LHCN-M2 (cell line): ENCODE measurements at places on chromosomes 1 and 21. TPM values are rescaled to one million over a fixed set of nuclear protein-coding genes. Genes with fewer than 3 reads are reported as not detected.

ASTN1 gene
- total RNA-seq = under 0.01 TPM in 1 of 2 replicates, not detected in the other

IGSF3 gene
- 0.98 and 1.2 TPM in 2 replicates for total RNA-seq

DYNLT5 gene
- 4.9 and 5.7 TPM in 2 replicates for total RNA-seq

CASQ1 gene
- not detected in 2 replicates for total RNA-seq

GRCh38 chr1:23911921-23912320, 1.2 kb downstream of the CNR2 start:
- no peak for DNase-seq

GRCh38 chr1:107523061-107523460, 382.2 kb downstream of the NTNG1 start:
- no peak for DNase-seq

DNA sequence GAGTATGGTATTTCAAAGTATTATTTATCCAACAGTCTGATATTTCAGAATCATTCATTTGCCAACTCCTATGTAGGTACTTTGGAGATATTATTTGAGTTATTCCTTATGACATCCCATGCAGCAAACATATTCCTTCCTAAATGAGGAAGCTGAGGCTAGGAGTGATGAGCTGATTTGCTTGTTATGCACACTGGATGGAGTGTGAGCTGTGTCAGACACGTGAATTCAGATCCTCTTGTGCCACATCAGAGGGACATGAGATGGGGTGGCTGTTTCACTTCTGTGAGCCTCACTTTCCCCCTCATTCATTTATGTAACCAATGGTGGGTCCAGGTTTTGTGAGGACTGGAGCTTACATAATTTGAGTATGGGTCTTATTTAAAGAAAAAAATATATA, 215.9 kb downstream of the DISC1 start:
- DNase-seq = no peak

ROR1 gene
- total RNA-seq = 7.6 and 7.9 TPM in 2 replicates
